ENCODE measurements at places on chromosomes 5 and 9. TPM values are rescaled to one million over a fixed set of nuclear protein-coding genes. Genes with fewer than 3 reads are reported as not detected.

Gene QRFP
- total RNA-seq = not detected

Gene IL4
- not detected for total RNA-seq

Gene PCAT7
- total RNA-seq = not detected

Gene GPBP1
- 48.0 TPM for total RNA-seq

Gene GPX8
- 80.4 TPM for total RNA-seq

Gene CNTFR
- not detected for total RNA-seq

Gene CERT1
- total RNA-seq = 34.4 TPM

Gene BDP1
- 30.9 TPM for total RNA-seq

Gene ATP10B
- total RNA-seq = not detected

Gene PCDHA6
- 0.33 TPM for total RNA-seq

Gene CYSRT1
- total RNA-seq = 0.65 TPM

Gene LCN12
- total RNA-seq = 0.29 TPM

Gene TXN
- 183 TPM for total RNA-seq

Gene BBLN
- total RNA-seq = 59.2 TPM

Gene EDIL3
- total RNA-seq = 3.5 TPM

Gene C9orf78
- total RNA-seq = 38.0 TPM
